ENCODE measurements at places on chromosomes 5 and 9. TPM values are rescaled to one million over a fixed set of nuclear protein-coding genes. Genes with fewer than 3 reads are reported as not detected.

The PKN3 gene
- total RNA-seq = 16.3 TPM

The ABCA2 gene
- 22.8 TPM for total RNA-seq

The SLC22A5 gene
- total RNA-seq = 61.5 TPM

The TMEM252 gene
- not detected for total RNA-seq

The LRRC8A gene
- 130 TPM for total RNA-seq

The HRH2 gene
- 0.38 TPM for total RNA-seq

The MOCS2 gene
- 30.5 TPM for total RNA-seq

The PRDM9 gene
- not detected for total RNA-seq

The PRRX2 gene
- total RNA-seq = 10.9 TPM

The SLC6A19 gene
- total RNA-seq = 0.38 TPM

The MRPL36 gene
- 89.4 TPM for total RNA-seq

Data from A549 treated with Hydrocortisone at 1 μM for 4 hours (cell line).